Kidney glomerular epithelial cell (primary cell): ENCODE measurements at places on chromosomes 1 and 21.

DNA sequence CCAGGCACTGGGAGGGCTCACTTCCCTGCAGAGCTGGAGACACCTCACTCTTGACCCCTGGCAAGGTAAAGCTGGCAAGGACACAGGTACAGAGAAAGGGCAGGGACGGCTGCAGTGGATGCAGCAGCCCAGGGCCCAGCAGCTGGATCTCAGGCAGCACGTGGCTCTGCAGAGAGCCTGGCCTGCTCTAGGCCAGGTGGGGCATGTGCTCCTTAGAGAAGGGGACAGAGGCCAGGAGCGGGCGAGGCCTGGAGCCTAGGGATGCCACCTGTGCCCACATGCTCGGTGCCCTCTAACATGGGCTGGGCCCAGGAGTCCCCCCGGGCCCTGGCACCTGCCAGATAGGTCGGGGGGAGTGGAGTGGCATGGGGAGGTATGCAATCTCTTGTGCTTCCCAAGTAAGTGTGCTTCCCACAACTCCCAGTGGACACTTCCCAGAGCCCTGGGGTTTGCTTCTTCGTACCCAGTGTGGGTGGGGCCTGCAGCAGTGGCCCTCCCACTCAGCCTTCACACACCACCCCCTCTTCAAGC lies 30.0 kb downstream of the WNT3A start:
- no peak for DNase-seq

- DNase-seq: no peak
Observed at GRCh38 chr1:244235157-244235556, 184.1 kb downstream of the ZBTB18 start.

GRCh38 chr1:77048615-77049005 lies 170.6 kb downstream of the PIGK start:
- DNase-seq: no peak

DNA sequence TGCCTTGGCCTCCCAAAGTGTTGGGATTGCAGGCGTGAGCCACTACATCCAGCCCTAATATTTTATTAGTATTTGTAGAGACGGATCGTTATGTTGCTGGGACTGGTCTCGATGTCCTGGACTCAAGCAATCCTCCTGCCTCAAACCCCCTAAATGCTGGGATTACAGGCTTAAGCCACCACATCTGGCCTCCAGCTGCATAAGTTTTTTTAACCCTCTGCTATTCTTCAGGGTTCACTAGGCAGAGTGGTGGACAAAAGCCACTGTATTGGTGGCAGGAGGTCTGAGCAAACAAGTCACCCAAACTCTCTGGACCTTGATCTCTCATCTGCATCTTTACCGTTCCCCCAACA lies 10.1 kb upstream of the CLIC4 start:
- no peak for DNase-seq
